ENCODE measurements at places on chromosomes 2 and 18. TPM values are rescaled to one million over a fixed set of nuclear protein-coding genes. Genes with fewer than 3 reads are reported as not detected.

Gene CCDC74B
- total RNA-seq = 1.2 TPM

Gene DUSP2
- total RNA-seq = 0.53 TPM

Gene ESPNL
- not detected for total RNA-seq

Gene UGT1A5
- total RNA-seq = not detected

Gene RAB27B
- 0.13 TPM for total RNA-seq

Gene ZNF892
- 5.1 TPM for total RNA-seq

Gene IGFBP5
- 0.20 TPM for total RNA-seq

Gene PPP3R1
- total RNA-seq = 25.3 TPM

Gene PLGLB1
- total RNA-seq = 0.28 TPM

Gene DYNAP
- total RNA-seq = not detected

Gene SCN3A
- under 0.01 TPM for total RNA-seq

Gene SCTR
- not detected for total RNA-seq

Gene SERPINB10
- not detected for total RNA-seq

Gene FBLN7
- 2.0 TPM for total RNA-seq

Gene LDLRAD4
- 1.6 TPM for total RNA-seq

Gene CCNYL1
- 45.5 TPM for total RNA-seq

Gene RASGRP3
- total RNA-seq = 15.7 TPM

Gene KCNIP3
- total RNA-seq = 0.35 TPM

Gene STK36
- 11.5 TPM for total RNA-seq

Gene LOXHD1
- not detected for total RNA-seq

Gene RNU2-63P
- 66.2 TPM for total RNA-seq

Gene NAT8
- total RNA-seq = not detected

Gene DTNA
- 5.7 TPM for total RNA-seq

Gene CNDP1
- total RNA-seq = not detected

Gene ASB18
- total RNA-seq = not detected

Gene KYNU
- total RNA-seq = 0.07 TPM

Gene LRRC30
- total RNA-seq = not detected

Gene POLE4
- total RNA-seq = 17.7 TPM

Gene TRMT61B
- 12.0 TPM for total RNA-seq

Gene G6PC2
- not detected for total RNA-seq

Gene SLC4A1AP
- total RNA-seq = 30.3 TPM

Gene MC4R
- not detected for total RNA-seq

Gene LONRF2
- not detected for total RNA-seq

Gene LIMS2
- 12.4 TPM for total RNA-seq

Gene TMEM169
- total RNA-seq = 0.14 TPM

Gene C2orf15
- total RNA-seq = 0.28 TPM

Gene CABLES1
- total RNA-seq = 17.0 TPM

Gene C2orf80
- not detected for total RNA-seq

Gene TUBA3D
- not detected for total RNA-seq

Gene SNORC
- 0.26 TPM for total RNA-seq

Gene PROM2
- total RNA-seq = 0.07 TPM

Gene PLA2R1
- 25.2 TPM for total RNA-seq

Measured in pulmonary artery endothelial cell (primary cell).